ENCODE measurements at places on chromosomes 4 and X. TPM values are rescaled to one million over a fixed set of nuclear protein-coding genes. Genes with fewer than 3 reads are reported as not detected.

NXF2B gene
- total RNA-seq: not detected

ZNF141 gene
- total RNA-seq: 28.8 TPM

NUP54 gene
- 82.9 TPM for total RNA-seq

ABLIM2 gene
- total RNA-seq: 0.63 TPM

Data from mononuclear cell (primary cell).